ENCODE measurements at places on chromosomes 4 and X.

DNA sequence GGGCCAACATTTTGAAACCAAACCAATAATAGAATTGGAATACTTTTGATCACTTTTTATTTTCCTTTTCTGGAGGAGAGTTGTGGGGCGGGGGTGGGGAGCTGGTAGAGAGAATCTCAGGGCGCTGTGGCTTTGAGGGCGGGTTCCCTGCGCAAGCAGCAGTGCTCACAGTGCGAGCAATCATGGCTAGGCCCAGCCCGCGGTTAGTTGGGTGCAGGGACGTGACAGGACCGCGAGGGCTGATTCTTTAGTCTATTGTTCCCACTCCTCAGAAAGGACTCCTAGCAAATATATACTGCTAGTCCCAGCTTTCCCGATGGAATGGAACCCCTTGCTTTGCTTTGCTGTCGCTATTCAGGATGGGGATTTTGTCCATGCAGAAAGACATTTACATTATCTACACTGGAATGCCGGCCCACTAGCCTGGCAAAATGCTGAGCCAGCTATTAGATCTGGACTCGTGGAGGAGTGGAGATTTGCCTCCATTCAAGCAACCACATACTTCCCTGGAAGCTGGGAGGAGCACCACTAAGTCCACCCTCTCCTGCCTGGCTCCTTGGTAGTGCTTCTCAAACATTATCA lies 23.9 kb upstream of the APLN start:
- peak; percentile 13 for DNase-seq

GRCh38 chrX:110315551-110315950 lies 2.3 kb downstream of the AMMECR1 start:
- DNase-seq = no peak

GRCh38 chr4:145709843-145710242 lies 29.9 kb downstream of the C4orf51 start:
- DNase-seq = no peak

- no peak for DNase-seq
These were observed 39.3 kb upstream of the HPGD start for GRCh38 chr4:174561560-174561959.

DNA sequence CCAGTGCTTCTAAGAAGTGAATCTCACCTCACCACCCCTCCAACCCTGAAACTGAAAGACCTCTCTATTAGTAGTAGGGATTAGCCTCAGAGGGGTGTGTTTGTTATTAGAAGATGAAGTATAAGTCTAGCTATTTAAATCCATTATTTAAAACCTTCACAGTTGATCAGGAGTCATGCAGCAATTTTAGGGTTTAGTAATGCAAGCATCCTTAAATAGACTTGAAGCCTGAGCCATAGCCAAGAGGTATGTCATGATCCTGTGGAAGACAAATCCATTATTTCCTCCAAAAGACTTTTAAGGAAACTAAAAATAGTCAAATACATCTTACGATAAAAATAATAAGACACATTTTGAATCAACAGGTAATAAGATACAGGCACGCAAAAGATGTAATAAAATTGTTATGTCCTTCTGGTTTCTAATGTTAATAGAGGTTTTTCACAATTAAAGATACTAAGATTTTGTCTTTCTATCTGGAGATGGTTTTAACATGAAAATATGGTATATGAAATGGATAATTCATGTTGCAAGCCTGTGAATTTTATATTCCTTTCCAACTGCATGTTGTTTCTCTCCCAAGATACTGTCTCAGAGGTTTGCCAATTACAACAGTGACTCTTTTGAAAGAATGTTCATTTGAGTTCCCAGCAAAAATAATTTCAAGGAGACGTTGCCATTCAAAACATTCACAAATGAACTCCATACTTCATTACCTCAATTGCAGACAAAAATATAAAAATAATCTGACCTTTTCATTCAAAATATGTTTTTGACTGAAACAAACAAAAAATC lies 68.0 kb downstream of the LUZP4 start:
- no peak for DNase-seq

- DNase-seq = peak; percentile 32
These were observed at the start of gene ITM2A for GRCh38 chrX:79366873-79367749. ITM2A (minus strand) TSS chrX:79367334; CDS start chrX:79367215, 119 bp downstream.

DNA sequence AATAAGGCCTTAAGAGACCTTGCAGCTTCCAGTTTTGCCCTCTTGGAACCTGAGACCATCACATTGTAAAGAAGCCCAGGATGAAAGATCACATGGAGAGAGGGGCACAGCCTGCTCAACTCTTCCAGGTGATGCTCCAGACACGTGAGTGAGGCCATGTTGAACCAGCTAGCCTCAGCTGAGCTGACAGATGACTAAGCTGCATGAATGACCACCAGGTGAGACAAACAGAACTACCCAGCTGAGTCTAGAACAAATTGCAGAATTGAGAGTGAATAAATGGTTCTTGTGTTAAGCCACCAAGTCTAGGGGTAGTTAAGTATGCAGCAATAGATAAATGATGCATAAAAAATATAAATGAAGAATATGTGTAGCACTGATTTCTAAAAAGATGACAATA lies 16.8 kb upstream of the GPR82 start:
- no peak for DNase-seq

DNA sequence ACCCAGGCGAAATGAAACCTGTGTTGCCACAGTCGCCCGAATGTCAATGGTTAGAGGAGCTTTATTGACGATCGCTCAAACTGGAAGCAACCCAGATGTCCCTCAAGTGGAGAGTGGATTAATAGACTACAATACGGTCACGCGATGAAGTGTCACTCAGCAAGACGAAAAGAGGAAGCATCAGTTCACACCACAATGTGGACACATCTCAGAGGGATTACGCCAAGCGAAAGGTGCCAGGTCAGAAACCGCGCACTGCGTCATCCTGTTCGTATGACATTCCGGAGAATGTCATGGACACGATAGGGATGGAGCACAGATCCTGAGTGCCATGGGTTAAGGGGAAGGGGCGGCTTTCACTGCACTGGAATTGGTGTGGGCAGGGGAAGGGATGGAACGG lies 111.7 kb downstream of the HMX1 start:
- no peak for DNase-seq

DNA sequence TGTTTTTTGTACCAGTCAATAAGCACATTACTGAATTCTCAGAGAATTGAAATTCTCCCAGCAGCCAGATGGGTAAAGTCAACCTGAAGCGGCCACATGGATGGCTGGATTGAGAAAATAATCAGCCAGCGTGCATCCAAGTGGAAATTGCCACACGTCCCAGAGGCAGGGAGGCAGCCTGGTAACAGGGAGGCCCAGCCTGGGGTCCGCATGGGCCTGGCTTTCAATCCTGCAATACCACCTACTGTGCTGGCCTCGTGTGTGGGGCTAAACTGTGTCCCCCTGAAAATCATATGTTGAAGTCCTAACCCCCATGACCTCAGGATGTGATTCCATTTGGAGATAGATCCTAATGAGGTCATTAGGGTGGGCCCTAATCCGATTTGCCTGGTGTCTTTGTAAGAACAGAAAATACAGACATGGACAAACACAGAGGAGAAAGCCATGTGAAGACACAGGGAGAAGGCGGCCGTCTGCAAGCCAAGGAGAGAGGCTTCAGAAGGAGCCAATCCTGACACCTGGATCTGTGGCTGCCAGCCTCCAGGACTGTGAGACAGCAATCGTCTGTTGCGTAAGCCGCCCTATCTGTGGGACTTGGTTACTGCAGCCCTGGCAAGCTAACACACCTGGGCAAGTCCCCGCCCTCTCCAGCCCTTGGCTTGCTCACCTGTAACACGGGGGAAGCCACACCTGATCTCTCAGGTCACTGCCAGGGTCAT lies 90.3 kb downstream of the JAKMIP1 start:
- DNase-seq = no peak

DNA sequence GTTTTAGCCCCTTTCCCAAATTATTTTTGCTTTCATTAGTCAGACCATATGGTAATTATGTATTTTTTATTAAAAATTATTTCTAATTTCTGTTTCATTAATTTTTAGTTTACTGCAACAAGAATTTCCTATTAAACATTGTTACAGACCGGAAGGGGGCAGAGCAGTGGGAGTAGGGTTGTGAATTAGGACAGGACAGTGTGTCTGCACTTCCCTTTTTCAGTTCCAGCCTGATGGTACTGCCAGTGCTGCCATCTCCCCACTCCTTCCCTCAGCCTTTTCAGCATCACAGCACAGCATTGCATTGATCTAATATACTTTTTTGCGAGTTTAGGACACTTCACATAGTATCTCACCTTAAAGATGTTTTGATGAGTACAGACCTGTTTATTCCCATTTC lies 76.5 kb downstream of the STIM2 start:
- DNase-seq = no peak

- no peak for DNase-seq
These were observed 58.8 kb upstream of the ARHGAP36 start for GRCh38 chrX:130999360-130999759.

DNA sequence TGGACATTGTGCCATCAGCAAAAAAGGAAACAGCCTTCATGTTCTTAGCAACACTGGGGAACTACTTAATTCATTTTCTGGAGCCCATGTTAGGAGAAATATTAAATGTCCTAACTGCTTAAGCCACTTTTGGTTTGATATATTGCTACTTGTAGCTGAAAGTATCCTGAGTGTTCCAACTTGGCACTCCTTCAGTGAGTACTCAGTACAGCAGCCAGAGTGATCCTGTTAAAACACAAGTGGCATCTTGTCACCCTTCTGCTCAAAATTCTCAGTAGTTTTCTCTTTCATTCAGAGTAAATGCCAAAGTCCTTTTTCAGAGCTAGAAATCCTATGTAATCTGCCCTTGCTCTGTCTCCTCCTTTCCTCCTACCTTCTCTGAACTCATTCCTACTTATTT lies 522.0 kb downstream of the GRID2 start:
- no peak for DNase-seq

DNA sequence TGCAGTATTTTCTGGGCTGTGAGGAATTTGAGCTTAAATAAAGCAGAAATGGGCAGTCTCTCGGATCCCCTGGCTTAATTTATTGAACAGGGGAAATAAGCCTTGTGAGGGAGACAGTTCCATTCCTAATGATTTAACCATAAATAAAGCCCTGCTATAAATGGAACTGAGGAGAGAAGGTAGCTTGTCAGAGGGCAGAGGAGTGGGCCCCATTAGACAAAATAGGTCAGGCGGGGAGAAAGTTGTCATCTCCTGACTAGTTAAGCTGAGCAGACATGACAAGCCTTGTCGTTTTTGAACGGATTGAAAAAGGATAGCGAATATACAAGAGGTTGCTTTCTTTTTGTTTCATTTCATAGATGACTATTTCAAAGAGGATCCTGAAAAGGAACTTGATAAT lies 39.3 kb downstream of the SMPX start:
- no peak for DNase-seq

- DNase-seq = no peak
These were observed 87.4 kb downstream of the PLAC1 start for GRCh38 chrX:134570899-134571298.

DNA sequence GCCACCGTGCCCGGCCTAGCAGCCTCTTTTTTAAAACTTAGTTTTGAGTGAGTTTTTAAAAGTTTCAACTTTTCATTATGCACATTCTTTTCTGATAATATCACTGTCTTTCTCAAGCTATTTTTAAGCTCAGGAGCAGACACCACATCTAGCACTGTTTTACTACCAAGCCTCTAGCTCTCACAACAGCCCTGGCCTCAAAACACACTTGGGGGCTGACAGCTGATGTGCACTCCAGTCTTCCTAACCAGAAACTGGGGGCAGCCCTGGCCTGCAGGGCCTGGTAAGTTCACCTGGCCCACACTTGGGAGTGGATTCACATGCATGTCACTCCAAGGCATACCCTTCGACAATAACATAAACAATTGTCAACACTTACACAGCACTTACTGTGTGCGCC lies 34.0 kb downstream of the CENPU start:
- no peak for DNase-seq

- DNase-seq = no peak
These were observed 13.3 kb downstream of the IDS start for GRCh38 chrX:149491812-149492211.

DNA sequence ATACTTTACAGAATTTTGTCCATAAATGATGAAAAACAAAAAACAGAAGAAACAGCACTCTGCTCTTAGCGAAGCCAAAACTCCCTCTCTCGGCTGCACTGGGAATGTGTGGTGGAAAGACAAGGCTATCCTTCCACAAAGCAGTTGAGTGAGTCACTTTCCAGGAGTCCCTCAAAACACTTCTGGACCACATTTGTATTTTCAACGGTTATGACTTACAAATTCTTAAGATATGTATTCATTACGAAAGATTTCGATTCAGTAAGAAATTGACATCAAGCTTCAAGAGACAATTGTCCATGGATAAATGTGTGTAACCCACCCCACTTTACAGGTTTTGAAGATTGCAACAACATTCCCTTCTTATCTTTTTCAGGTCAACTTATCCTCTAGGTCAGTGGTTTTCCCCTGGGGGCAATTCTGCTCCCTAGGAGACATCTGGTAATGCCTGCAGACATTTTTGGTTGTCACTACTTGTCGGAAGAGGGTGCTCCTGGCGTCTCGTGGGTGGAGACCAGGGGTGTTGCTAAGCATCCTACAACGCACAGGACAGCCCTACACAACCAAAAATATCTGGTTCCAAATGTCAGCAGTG lies 66.7 kb upstream of the MTNR1A start:
- DNase-seq = no peak

GRCh38 chr4:123649250-123649644 lies 252.7 kb downstream of the SPRY1 start:
- no peak for DNase-seq

DNA sequence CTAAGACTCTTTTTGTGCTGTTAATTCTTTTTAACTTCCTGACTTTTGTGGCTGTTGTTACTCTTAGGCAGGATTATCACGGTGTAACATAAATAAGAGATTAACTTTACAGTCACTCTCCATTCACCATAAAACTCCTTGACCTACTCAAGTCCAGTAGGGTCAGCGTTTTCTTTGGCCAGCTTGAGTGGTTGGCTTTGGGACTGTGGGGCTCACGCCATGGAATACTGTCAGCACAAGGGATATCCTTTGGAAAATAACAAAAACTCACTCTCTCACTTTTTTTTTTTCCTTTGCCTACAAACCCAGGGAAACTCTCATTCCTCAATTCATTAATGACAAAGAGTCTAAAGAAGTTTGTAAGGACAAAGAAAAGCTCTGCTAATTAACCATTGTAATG lies 89.4 kb upstream of the TLL1 start:
- DNase-seq = no peak

DNA sequence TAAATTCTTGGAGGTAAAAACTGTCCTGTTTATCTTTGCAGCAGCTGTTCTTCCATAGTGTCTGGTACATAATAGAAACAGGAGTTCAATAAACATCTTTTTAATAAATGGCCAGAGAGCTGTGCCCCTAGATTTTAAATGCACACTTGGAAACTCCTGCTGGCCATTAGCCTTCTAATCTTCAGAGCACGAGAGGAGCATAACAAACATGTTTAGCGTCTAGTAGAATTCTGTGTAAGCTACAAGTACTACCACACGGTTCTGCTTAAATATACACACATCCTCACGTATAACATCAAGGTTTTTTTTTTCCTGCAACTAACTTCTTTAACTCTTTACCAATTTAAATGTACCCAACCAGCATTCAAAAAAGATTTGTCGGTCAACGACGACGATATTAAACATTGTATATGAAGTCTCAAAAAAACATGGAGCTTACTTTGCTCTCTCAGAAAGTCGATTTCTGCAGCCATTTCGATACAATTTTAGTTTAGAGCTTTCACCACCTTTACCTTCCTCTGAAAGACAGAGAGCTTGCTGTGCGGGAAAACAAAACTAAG lies 628 bp downstream of the SCLT1 start:
- no peak for DNase-seq

- no peak for DNase-seq
These were observed 524.7 kb downstream of the SPRY1 start for GRCh38 chr4:123921339-123921738.

GRCh38 chr4:41257257-41257901 lies 651 bp downstream of the UCHL1 start:
- DNase-seq = no peak
